ENCODE measurements at places on chromosomes 11 and 22. TPM values are rescaled to one million over a fixed set of nuclear protein-coding genes. Genes with fewer than 3 reads are reported as not detected.

DNA sequence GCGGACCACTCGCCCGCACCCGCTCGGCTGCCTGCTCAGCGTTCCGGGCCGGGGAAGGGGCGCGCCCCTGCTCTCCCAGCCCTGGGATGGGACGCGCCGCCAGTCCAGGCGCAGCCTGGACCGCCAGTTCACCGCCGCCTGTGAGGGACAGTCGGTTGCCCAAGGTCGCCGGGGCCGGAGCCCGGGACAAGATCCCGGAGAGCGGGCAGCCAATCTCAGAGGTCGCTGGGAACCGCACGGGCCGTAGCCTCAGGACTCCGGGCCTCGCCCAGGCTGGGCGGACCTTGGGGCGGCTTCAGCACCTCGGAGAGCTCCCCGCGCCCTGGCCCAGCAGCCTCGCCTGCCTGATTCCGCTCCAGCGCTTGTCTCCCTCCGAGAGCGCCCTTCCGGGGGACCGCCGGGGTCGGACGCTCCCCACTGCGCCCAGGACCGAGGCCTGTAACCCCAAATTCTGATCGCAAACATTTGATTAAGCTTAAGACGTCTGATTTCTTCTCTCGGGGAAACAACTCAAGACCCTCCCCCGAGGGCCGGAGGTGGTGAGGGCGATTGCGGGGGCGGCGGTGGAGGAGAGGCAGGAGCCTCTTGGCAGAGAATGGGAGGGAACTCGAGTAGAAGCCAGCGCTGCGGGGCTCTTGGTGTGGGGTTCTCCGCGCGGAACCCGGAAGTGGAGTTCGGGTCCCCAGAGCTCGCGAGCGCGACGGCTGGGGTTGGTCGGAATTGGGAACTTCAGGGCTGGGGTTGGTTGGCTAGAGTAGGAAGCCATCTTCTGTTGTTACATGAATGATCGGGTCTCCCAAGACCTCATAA is 1.1 kb upstream of the CHRM4 start:
- no peak for DNase-seq
- peaks cover 24% of the 10 kb centered on the region for H3K36me3 ChIP-seq
- H3K4me1 ChIP-seq = peaks cover 50% of the 10 kb centered on the region

DNA sequence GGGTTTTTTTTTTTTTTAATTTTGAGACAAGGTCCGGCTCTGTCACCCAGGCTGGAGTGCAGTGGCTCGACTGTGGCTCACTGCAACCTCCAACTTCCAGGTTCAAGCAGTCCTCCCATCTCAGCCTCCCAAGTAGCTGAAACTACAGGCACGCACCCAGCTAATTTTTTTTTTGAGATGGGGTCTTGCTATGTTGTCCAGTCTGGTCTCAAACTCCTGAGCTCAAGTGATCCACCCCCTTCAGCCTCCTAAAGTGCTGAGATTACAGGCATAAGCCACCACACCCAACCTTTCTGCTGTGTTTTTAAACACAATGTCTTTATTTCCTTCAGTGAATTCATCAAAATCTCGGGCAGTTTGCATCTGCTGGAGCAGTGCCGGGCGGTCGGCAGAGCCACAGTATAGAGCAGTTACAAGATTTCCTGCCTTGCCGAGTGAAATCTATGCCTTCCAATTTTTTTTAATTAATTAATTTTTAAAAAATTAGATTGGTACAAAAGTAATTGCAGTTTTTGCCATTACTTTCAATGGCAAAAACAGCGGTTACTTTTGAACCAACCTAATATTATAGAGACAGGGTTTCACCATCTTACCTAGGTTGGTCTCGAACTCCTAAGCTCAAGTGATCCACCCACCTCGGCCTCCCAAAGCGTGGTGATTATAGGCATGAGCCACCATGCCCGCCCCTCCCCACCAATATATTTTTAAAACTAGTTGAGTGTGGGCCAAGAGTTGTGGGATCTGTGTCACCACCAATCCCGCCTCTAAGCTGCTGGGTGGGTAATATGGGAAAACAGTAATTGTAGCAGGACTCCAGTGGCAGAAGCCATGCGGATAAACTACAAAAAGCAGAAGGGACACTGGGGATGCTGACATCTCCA is 2.7 kb upstream of the ACY3 start:
- DNase-seq = no peak
- no peaks in the 10 kb centered on the region for H3K27me3 ChIP-seq
- H3K36me3 ChIP-seq = no peaks in the 10 kb centered on the region
- no peak overlapping the region for H3K27ac ChIP-seq

DNA sequence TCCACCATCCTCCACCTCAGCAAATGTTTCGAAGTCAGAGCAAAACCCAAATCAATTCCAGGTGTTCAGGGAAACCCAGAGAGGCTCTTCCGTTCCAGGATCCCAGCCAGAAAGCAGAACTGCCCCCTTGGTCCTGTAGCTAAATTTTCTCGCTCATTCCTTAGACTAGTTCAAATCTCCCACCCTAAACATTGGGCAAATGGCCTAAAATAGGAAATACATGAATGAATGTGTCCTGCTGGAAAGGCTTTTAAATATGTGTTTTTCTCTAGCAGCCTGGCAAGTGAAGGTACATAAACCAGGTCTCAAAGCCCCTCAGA is 89.6 kb downstream of the ETS1 start:
- peak overlapping the region; percentile 79 for H3K27ac ChIP-seq
- no peaks in the 10 kb centered on the region for H3K27me3 ChIP-seq
- no peaks in the 10 kb centered on the region for H3K36me3 ChIP-seq
- no peak for DNase-seq
- H3K4me1 ChIP-seq = peaks cover 89% of the 10 kb centered on the region
- no peak overlapping the region for H3K4me3 ChIP-seq

GRCh38 chr11:134557571-134558257 is 145.7 kb upstream of the B3GAT1 start:
- H3K27ac ChIP-seq = no peak overlapping the region
- no peaks in the 10 kb centered on the region for H3K36me3 ChIP-seq
- H3K27me3 ChIP-seq = peaks cover 18% of the 10 kb centered on the region
- no peaks in the 10 kb centered on the region for H3K4me1 ChIP-seq
- no peak for DNase-seq
- H3K4me3 ChIP-seq = no peak overlapping the region

DNA sequence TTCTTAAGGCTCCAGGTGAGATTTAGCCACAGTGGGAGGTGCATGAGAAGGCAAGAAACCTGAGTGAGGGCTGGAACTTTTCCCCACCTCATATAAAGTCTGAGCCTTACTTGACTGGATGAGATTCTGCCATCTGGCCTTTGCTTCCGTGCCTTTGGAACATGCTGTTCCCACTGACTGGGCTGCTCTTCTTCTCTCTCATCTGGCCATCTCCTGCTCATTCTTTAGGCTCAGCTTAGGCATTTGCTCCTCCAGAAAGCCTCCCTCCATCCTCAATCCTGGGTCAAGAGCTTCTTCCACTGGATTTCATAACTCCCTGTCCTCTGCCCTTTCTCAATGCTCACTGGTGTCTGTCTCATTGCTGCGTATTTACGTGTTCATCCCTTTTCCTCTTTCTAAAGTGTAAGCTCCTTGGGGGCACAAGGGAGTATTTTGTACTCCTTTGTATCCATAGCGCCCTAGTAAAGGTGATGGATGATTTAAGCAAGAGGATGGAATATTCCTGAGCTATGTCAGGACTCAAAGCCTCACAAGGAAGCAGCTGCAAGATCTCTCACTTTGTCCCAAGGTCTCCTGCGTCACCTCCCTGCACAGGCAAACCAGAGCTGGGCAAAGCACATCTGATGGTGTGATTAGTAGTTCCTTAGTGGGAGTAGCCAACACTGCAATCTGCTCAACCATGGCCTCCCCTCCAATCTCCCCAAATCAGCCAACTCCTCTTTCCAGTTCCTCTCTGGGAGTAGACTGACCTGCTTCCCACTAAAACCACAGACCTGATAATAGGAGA is 15.3 kb downstream of the HSPA8 start:
- no peaks in the 10 kb centered on the region for H3K27me3 ChIP-seq
- H3K4me1 ChIP-seq = no peaks in the 10 kb centered on the region
- no peak overlapping the region for H3K27ac ChIP-seq
- no peak for DNase-seq
- no peaks in the 10 kb centered on the region for H3K36me3 ChIP-seq

- H3K27me3 ChIP-seq = no peaks in the 10 kb centered on the region
- H3K4me1 ChIP-seq = no peaks in the 10 kb centered on the region
- no peak for DNase-seq
- no peaks in the 10 kb centered on the region for H3K36me3 ChIP-seq
These were observed 57.5 kb downstream of the BTG4 start for GRCh38 chr11:111454561-111455192.

- H3K4me3 ChIP-seq = no peak overlapping the region
- H3K27me3 ChIP-seq = no peaks in the 10 kb centered on the region
- peaks cover 51% of the 10 kb centered on the region for H3K4me1 ChIP-seq
- no peak overlapping the region for H3K27ac ChIP-seq
- DNase-seq = no peak
- H3K36me3 ChIP-seq = no peaks in the 10 kb centered on the region
These were observed 63.3 kb upstream of the ME3 start for GRCh38 chr11:86735451-86736290.

DNA sequence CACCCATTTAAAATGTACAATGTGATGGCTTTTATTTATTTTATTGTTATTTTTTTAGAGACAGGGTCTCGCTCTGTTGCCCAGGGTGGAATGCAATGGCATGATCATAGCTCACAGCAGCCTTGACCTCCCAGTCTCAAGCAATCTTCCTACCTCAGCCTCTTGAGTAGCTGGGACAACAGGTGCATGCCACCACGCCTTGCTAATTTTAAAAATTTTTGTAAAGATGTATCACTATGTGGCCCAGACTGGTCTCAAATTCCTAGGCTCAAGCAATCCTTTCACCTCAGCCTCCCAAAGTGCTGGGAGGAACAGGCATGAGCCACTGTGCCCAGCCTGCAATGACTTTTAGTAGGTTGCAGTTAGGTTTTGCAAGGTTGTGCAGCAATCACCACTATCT is 14.3 kb downstream of the CLDN5 start:
- H3K27ac ChIP-seq = no peak overlapping the region
- no peak for DNase-seq
- H3K36me3 ChIP-seq = no peaks in the 10 kb centered on the region
- H3K4me3 ChIP-seq = no peak overlapping the region
- no peaks in the 10 kb centered on the region for H3K27me3 ChIP-seq
- no peaks in the 10 kb centered on the region for H3K4me1 ChIP-seq

DDTL gene
- not detected for total RNA-seq

NLRP10 gene
- total RNA-seq = not detected

C11orf87 gene
- total RNA-seq = not detected

NTM gene
- total RNA-seq = 0.80 TPM

SLC25A45 gene
- total RNA-seq = 7.7 TPM
